ENCODE measurements at places on chromosomes 3 and 15.

GRCh38 chr3:46979958-46980497, 562 bp downstream of the NBEAL2 start:
- no peak for DNase-seq

GRCh38 chr3:56747150-56747549, 54.6 kb downstream of the ARHGEF3 start:
- no peak for DNase-seq

DNA sequence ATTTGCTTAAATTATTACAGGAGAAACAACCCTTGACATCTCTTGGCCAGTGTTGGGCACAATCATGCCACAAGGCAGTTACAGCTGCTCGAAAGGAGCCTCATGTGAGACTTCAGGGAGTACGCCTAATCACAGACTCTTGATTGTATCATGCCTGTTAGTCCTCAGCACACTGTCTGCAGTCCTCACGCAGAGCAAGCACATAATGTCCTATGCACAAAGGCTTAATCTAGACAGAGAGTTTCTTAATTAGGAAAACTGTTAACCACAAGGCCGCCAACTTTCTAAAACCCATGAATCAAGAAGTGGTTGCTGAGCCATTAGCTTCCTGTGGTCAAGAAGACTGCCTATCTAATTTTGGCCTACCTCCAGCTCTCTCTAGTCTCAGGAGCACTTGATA, 172.0 kb downstream of the UNC13C start:
- no peak for DNase-seq

- DNase-seq = no peak
Measured at GRCh38 chr3:58622892-58623291, 43.7 kb downstream of the FAM3D start.

- no peak for DNase-seq
Measured at GRCh38 chr15:71355268-71355667, 240.0 kb downstream of the THSD4 start.

DNA sequence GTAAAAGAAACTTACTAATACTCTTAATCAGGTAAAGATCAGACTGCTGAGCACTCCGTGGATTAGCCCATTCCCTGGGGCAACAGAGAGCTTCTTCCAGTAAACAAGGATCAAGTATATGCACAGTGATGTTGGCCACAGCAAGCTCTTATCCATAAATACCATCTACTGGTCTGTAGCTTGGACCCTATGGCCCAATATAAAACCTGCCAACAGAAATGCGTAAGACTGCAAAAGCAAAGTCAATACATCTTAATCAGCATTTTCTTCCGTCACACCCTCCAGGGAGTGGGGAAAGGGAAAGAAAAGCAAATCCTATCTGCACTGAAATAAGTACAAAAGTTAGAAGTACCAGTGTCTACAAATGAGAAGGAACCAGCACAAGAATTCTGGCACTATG, 1082.1 kb downstream of the ZPLD1 start:
- DNase-seq = no peak

GRCh38 chr3:132713977-132714727, 8.1 kb downstream of the NPHP3 start:
- DNase-seq = no peak

GRCh38 chr15:69652293-69652692, 199.7 kb downstream of the RPLP1 start:
- DNase-seq = no peak

- DNase-seq = no peak
Measured at GRCh38 chr15:75161106-75161916, 40.4 kb upstream of the C15orf39 start.

DNA sequence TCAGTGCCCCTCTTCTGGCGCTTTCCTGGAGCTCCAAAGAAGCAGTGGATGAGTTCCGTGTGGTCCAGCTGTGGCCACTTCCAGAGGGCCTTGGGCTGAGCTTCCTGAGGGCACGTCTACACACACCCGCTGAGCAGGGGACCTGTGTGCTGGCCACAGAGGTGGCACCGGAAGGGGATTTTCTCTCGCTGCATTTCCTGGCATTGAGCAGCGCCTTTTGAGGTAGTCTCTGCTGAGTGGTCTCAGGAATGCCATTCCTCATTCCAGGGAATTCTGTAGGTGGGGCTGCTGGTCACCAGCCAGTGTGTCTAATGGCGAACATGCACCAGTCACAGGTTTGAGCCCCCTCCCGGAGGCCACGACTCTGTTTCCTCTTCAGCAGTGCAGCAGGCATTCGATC, 48.1 kb downstream of the AMOTL2 start:
- DNase-seq = no peak

GRCh38 chr3:127960421-127960965, 45.5 kb downstream of the KBTBD12 start:
- no peak for DNase-seq

DNA sequence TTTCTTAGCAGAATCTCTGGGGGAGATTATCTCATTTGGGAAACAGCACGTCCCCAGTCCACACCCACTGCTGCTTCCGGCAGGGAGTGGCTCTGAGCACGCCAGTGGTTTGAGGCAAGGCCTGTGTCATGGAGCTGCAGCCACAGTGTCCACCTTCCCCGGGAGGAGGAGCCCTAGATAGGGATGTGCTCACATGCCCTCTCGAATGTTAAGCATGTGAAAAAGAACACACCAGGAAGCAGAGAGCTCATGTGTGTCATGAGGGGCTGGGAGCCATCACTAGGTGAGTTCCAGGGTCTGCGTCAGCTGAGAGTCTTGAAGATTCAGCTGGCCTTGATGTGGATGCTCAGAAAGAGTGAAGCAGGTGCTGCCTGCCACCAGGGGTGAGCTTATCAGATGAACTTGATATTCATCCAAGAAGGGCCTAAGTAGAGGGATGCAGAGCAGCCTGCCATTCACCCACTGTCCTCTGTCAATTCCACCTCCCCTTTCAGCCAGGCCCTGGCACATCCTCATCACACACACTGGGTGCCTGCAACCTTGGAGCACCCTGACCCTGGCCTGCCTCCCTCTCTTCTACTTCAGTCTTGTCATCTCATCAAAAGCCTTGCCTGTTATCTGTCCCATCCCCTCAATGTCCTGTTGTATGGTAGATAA, 16.3 kb downstream of the ITGA11 start:
- no peak for DNase-seq

DNA sequence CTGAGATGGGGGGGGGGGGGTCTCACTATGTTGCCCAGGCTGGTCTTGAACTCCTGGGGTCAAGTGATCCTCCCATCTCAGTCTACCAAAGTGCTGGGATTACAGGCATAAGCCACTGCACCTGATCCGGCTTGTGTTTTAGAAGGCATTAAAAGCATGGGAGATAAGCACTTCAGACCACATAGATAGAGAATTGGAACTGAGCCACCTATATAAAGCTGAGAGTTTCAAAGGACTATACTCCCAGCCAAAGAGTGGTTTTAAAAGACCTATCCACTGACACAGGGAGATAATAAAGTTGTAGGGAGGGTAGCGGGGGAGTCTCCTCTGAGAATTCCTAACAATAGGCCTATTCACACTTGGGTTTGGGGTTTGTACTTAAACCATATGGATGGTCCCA, 34.8 kb downstream of the DENND4A start:
- no peak for DNase-seq

GRCh38 chr3:18424729-18425640, at the start of gene SATB1:
Gene SATB1, minus strand, starts transcription at chr3:18425339. Its CDS starts 4,372 bp downstream, at chr3:18420967.
- DNase-seq = no peak

DNA sequence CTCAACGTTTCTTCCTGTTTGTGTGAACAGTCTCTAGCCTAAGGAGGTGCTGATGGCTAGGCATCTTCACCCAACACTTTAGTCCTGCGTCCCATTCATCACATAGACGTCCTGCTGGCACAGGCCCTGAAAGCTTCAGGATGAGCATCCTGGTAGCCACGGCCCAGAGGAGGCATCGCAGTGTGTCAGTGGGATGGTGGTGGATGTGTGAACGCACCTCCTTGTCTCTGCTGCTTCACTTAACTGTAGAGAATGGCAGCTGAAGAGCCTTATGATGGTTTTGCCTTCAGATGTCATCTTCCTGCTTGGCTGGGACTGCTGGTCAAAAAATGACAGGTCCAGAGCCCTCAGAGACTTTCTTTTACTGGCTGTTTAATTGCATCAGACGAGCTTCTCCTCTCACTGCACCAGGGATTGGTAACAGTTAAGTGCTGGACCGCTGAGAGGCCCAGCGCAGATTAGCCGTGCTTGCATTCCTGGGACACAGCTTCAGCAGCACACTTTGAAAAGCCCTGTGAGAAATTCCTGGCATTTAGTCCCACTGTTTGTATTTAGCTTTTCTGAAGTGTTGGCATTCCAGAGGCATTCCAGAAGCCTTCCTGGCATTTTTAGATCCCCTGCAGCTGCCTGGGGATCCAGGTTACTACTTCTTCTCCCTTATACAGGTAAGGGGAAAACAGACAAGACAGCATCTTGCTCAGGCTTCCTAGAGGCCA, 132.4 kb upstream of the PLXNA1 start:
- DNase-seq = peak; percentile 47

GRCh38 chr15:55170361-55170760, 26.4 kb downstream of the RSL24D1 start:
- DNase-seq = no peak

GRCh38 chr3:151477591-151478334, 16.9 kb upstream of the IGSF10 start:
- DNase-seq = no peak

DNA sequence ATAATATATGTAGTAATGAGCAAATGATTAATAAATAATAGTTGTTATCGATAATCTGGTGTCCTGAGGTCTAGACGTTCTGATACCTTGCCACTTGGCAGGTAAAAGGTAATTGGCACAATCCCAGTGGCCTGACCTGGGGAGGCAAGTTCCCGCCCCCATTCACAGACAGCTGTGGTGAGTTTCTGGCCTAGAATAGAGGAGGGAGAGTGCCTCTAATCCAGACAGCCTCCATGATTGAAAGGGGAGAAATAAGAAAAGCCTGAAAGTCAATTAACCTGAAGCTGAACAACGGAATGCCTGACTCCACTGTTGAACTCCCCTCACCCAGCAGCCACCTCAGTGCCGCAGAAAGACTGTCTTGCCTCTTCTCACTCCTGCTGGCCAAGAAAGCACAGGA, 38.1 kb upstream of the SV2B start:
- no peak for DNase-seq

GRCh38 chr3:18652781-18653180, 227.6 kb upstream of the SATB1 start:
- DNase-seq = no peak

- no peak for DNase-seq
Measured at GRCh38 chr3:157807280-157807679, 298.9 kb downstream of the SHOX2 start.

DNA sequence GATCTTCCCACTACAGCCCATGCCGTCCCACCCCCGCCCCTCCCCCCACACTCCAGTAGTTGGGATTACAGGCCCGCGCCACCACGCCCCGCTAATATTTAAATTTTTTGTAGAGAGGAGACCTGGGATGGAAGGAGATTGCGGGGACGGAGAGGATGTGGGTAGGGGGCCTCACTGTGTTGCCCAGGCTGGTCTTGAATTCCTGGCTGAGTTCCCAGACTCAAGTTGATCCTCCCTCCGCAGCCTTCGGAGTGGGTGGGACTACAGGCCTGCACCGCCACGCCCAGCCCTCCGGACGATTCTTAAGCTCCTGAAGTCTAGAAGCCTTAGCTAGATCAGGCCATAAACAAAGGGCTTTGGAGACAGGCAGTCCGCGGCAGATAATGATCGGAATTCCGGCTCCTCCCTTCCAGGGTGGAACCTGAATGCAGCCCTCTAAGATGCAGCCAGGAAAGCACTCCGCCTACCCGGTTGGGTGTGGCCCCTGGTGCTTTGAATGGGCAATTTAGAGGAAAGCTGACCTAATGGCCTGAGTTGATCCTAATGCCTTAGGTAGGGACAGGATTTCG, at the start of gene DPPA2:
TSS of gene DPPA2 (minus strand) at position 356 of the 569 bp plus-strand sequence. CDS start 1,975 bp downstream, outside the sequence.
- DNase-seq = no peak

DNA sequence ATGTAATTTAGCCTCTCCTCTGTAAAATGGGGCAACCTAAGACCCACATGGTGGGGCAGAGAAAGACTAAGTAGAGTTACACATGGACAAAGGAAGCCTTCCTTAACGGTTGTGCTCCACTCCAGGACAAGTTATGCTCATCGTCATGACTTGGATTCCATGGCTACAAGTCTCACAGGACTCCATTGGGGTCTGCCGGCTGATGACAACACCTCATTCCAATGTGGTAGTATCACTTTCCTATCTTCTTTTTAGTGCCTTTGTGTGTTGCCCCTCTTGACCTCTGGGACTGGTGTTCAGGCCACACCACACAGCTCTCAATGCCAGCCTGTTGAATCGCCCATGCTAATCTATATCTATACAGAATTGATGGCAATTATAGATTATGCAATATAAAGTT, 181.3 kb upstream of the WNT5A start:
- peak; percentile 20 for DNase-seq

GRCh38 chr15:75347222-75348033, 589 bp downstream of the NEIL1 start:
- DNase-seq = no peak

DNA sequence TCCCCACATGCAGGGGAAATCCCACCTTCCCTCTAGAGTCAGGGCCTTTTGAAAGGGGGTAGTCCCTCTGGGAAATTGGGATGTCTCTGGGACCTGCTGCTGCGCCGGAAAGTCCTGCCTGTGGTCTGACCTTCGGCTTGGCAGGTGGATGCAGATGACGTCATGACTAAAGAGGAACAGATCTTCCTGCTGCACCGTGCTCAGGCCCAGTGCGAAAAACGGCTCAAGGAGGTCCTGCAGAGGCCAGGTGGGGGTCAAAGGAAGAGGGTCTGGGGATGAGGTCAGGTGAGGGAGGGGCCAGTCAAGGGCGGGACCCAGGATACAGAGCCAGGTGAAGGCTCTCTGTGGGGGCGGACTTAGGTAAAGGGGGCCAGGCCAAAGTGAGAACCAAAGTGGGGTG, 16.2 kb downstream of the PTH1R start:
- DNase-seq = no peak

DNA sequence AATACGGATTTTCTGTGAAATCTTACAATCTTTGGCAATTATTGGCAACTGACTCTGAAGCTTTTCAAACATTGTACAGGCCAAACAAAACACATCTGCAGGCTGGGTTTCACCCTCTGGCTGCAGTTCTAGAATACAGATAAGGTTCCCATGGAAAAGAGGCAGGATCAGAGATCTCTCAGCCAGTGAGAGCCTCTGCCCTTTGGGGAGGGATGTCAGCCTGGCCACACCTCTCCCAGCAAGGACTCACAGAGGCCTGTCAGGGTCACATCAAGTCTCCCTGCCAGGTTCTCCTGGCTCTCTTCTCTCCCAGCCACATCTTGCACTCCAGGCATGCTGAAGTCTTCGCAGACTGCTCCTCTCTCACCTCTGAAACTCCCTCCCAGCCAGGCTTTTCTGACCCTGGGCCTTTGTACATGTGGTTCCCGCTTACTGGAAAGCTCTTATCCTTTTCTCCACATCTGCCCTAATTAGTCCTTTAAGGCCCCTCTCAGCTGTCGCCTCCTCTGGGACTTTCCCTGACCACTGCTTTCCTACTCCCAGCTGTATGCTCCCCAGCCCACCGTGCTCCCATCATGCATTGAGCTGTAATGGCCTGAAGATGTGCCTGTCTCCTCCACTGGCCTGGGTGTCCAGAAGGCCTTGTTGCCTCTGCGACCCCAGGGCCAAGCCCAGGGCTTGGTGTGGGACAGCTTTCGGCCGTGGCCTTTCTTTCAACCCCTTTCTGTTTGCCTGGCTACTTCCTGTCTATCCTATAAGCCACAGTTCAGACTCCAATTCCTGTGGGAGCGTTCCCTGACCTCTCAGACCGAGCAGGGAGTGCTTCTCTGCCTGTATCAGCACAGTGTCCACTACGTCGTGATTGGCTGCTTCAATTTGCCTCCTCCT, 4.3 kb downstream of the RBP1 start:
- no peak for DNase-seq

All from non-pigmented ciliary epithelial cell (primary cell).